ENCODE measurements at places on chromosomes 3 and 15. TPM values are rescaled to one million over a fixed set of nuclear protein-coding genes. Genes with fewer than 3 reads are reported as not detected.

Gene CEMIP
- 131 TPM for total RNA-seq

Gene KIF15
- total RNA-seq, result 9.9 TPM

Gene UCN2
- 6.0 TPM for total RNA-seq

Gene C2CD4A
- total RNA-seq, result not detected

DNA sequence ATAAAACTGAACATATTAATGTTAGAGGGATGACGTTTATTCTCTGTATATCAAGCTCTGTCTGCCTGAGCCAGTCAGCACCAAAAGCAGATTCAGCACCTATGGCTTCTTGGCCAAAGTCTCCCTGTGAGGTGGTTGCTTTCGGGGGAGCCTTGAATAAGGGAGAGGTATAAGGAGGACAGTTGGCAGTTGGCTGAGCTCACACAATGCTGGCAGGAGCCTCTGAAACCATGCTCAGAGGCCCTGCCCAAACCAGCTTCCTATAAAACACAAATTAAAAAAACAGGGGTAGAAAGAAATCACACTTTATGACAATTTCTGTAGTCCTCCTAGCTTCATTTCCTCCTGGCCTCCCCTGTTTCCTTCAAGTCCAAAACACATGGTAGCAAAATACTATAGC is 18.8 kb downstream of the ARHGEF3 start:
- DNase-seq, result no peak

DNA sequence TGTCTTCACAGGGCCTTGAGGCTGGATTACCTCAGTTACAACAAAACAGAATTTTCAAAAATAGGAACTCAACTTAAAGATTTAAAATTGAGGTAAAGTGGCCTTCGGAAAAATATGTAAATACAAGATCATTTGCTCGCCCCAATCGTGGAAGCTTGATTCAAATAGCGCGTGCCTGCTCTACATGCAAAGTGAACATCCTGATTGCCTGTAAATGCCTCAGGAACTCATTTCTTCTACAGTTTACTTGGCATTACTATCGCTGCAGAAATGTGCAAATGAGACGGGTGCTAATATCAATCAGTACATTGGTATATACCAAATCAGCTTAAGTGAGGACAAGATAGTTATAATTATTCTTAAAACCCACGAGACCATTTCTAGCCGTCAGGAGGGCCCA is 159.2 kb downstream of the XXYLT1 start:
- no peak for DNase-seq

DNA sequence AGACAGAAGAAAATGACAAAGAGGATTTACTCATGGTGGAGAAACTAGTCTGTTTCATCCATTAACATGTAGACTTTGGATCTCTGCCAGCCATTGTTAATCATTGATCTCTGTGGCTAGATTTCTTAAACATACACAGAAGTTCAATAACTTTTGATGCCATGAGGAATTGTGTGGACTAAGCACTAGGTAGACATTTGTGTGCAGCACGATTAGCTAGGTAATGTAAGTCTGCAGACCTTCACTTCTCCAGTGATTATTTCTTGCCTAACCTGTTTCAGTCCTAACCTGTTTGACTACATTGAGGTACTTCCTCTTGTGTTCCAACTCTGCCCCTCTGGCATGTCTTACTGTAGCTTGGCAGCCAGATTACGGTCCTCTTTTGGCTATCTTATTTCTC is 928.5 kb upstream of the ROBO1 start:
- no peak for DNase-seq

DNA sequence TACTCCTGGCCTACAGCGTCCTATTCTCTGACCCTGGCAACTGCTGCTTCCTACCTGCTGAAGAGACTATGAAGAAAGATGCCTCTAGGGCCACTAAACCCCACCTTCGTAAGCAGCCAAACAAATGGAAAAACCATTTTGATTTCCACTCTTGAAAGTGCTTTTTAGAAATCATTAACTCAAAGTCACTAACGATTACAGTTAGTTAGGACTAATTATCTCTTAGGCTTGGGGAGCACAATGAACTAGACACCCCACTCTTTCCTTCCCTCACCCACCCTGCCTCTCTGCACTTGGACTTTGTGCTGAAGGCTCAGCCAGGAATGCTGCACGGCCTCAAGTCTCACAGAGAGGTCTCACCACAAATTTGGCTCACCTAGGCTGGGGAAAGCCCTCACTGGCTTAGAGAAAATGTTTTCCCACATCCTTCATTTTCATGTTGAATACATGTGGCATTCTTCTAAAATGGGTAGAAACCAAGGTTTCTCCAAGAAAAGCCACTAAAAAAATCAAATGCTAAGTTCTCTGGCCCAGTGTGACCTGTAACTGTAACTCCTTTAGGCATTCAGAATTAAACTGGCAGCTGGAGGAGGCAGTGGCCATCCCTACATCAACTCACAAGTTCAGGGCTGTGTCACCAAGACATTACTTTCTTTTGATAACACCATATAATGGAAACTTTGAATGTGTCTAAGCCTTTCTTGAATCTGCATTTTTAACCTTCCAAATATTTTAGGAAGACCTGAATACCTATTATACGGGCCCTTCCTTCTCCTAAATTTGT is 47.1 kb downstream of the NPTN start:
- DNase-seq, result no peak

DNA sequence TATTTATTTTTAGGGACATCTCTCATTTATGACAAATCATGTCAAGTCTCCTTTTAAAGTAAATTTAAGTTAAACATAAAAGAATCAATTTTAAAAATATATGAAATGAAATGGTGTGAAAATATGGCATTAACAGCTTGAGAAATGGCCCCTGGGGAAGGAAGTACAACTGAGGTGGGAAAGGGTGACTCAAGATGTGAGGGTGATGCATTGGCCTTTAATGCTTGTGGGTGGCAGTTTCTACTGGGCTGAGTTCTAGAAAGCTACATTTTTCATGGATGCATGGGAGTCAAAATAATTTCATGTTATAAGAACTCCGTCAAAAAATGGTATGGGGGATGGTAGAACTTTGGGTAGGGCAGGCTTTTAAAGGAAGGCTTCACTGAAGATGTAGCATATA is 708.8 kb upstream of the CFAP20DC start:
- no peak for DNase-seq

GRCh38 chr3:36451816-36452215 is 71.5 kb downstream of the STAC start:
- DNase-seq, result no peak

DNA sequence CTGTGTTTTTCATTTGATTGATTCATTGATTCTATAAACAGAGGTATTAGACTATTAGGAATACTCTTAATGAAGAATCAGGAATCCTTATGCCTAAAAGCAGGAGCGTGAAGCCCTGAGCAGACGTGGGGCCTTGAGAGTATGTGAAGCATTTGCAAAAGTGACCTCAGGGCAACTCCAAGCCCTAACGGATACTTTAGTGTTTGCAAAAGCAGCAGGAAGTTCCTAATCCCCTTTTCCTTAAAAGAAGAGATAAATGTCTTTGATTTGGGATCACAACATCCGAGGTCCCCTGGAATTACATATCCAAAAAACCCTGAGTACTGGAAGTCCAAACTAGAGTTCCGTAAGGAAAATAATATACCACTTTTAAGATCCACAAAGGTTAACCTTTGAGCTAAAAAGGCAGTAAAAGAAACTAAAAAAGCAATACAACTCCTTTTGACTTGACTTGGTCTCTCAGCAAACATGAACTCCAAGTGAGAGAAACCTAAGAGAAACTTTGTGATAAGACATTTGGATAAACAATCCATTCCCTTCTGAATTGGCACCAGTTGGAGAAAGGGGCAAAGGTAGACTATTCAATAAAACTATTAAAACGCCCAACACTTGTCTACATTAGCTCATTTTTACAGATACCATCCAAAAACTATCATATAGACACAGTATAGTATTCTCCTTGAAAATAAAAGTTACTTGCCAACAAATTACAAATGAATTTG is 27.4 kb downstream of the PRTG start:
- DNase-seq, result peak; percentile 54

DNA sequence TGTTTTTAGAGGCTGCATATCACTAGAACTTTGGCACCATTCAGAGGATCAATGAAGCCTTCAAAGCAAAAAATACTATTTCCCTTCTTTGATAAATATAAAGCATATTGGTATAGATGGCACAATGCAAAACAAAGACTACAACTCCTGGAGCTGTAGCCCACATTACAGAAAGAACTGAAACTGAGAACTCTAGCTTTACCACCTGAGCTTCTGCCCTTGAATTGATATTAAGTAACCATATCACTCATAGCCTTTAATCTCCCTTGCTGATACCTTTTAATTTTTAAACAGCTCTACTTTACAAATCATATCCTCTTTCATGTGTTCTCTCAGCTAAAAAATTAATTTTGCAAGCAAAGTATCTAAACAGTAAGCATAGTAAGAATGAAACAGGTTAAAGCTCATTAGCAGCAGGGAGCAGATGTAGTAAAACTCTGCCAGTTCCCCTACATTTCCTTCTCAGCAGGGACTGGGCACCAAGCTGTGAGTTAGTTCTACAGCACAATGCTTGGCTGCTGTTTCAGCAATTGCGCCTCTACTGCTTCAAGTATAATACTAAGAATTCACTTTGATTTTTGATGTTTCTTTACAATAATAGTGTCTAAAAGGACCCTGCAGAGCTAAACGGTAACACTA is 97.9 kb upstream of the NANOGP8 start:
- no peak for DNase-seq

DNA sequence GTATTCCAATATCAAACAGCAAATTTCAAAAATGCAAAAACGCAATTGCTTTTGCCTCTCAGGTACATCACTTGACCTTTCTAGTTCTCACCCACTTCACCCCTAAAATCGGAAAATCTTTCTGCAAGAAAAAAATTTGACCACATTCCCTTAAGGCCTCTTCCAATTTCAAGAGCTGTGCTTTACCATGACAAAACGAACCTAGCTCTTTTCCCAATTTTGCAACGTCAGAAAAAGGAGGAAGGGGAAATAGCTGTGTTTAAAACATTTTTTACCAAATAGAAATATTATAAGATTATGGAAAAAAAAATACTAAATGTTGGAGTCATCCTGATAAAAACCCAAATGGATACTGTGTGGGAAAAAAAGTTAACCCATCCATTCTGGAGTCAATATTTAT is 1.1 kb upstream of the NR2C2 start:
- DNase-seq, result no peak

DNA sequence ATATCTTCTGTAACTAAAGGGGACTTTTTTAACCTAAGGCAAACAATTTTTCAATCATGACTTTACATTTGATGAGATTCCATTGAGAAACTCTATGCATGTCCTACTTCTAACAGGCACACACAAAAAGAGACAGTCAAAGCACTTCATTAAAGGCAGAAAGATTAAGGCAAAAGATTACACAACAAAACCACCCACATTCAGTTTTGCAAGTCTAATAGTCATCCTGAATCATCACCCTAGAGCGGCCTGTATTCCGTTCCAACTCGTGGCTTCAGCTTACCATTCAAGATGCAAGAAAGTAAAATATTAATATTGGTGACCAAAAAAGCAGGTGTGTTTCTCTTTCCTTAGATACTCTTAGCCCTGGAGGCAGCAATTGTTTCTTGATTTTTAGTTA is 205.9 kb downstream of the P3H2 start:
- DNase-seq, result peak; percentile 84

DNA sequence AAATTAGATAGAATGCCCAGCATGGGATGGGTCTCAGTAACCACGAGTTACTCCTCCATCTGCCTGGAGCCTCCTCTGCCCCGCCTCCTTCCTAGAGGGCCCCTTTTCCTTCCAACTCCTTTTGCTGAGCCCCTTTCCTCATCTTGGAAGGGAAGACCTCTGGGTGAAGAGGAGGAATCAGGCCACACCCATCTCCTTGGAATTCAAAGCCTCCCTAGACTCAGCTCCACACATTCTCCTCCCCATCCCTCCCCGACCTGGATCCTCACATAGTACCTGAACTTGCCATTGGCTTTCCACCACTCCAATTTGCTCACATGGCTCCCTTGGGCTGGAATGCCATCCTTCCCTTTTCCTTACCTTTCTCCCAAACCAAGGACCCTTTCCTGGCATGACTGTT is 128.8 kb downstream of the SMAD6 start:
- DNase-seq, result no peak

DNA sequence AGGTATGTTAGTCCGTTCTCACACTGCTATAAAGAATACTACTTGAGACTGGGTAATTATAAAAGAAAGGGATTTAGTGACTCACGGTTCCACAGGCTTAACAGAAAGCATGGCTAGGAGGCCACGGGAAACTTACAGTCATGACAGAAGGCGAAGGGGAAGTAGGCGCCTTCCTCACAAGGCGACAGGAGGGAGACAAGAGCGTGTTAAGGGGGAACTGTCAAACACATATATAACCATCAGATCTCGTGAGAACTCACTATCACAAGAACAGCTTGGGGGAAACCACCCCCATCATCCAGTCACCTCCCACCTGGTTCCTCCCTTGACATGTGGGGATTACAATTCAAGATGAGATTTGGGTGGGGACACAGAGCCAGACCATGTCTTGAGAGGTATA is 30.4 kb downstream of the SPRED1 start:
- DNase-seq, result no peak

GRCh38 chr3:46318207-46318927 is 35.5 kb upstream of the CCR2 start:
- no peak for DNase-seq

DNA sequence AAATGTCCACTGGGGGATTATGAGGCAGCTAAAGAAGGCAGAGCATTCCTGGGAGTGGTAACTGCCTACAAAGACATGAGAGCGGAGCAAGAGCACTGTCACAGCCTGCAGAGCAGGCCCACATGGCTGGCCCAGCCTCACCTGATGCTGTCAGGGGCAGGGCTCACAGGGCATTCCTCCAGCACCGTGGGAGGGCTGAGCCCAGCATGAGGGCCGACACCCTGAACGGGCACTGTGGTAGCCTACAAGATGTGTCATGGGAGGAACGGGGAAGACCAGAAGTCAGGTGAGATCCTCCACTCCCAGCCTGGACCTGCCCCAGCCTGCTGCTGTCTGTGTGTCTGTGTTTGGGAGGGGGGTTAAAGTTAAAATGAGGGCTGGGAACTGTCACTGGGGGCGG is 30.1 kb downstream of the CCDC12 start:
- DNase-seq, result no peak

Measured in fibroblast of villous mesenchyme (primary cell).